ENCODE measurements at places on chromosomes 6 and 20.

- no peak for DNase-seq
Observed at GRCh38 chr6:120935908-120936307, 398.4 kb downstream of the TBC1D32 start.

GRCh38 chr20:22617160-22617559, 32.8 kb upstream of the FOXA2 start:
- no peak for DNase-seq

- DNase-seq = no peak
Observed at GRCh38 chr20:13220194-13220903, 725 bp upstream of the ISM1 start.

- DNase-seq = no peak
Observed at GRCh38 chr6:159871241-159871640, 19.5 kb upstream of the MAS1 start.

DNA sequence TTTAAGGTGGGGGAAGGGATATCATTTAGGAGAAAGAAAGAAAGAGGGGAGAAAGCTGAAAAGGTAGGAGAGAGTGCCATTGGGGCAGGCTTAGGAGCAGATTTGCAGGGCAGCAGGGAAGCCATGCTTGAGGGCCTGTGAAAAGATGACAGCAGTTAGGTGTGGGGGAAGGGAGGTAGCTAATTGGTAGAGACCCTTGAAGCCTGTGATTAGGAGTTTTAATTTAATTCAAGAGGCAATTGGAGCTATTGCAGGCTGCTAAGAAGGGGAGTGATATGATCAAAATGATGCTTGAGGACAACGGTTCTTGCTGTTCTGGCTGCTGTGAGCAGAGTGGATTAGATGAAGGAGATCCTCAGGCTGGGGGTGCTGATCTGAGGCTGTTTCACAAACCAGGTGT, 24.5 kb upstream of the SEC63 start:
- no peak for DNase-seq

- DNase-seq = no peak
Observed at GRCh38 chr20:22954661-22955060, 80.5 kb upstream of the SSTR4 start.

GRCh38 chr6:113600551-113601339, 256.4 kb upstream of the MARCKS start:
- no peak for DNase-seq

GRCh38 chr20:40286975-40287531, 402.0 kb downstream of the MAFB start:
- DNase-seq = no peak

DNA sequence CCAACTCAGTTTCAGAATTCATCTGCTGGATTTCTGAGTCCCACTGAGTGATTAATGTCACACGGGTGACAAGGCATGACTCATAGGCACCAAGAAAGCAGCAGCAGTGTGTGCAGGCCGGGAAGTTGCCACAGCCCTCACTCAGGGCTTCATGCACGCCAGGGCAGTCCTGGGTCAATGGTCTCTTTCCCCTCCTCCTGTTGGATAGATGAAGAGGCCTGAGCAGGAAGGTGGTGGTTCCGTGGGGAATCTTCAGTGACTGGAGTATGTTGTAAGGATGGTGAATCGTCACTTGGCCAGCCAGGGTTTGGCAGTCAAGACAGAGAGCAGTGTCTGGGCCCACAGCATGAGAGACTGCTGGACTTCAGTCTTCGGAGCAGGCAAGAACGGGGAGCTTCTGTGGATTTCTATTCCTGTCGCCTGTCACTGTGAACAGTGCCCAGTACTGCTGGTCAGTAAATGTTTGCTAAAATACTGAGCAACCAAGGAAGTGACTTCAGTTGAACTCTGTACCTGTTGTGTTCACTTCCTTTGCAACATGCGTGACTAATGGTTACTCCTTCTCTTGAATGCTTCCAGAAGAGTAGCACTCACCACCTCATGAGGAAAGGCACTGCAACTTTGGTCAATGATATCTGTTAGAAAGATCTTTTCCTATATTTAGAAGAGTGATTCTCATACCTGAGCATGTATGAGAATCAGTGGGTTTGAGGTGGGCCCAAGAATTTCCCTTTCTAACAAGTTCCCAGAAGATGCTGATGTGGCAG, 62.0 kb upstream of the CD93 start:
- peak; percentile 77 for DNase-seq

DNA sequence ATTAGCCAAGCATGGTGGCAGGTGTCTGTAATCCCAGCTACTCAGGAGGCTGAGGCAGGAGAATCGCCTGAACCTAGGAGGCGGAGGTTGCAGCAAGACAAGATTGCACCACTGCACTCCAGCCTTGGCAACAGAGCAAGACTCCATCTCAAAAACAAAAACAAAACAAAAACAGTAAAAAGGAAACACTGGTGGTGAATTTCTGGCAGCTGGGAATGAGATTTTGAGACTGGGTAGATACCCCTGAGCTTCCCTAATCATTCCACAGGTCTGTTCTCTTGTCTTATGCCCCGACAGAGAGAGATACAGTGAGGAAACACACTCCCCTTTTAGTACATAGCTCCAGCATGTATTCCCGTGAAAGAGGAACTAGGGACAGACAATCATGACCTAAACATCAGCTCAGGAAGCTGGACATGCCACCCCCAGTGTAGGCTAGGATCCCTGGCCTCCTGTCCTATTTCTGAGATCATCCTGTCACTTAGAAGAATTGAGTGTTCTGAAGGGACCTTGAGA, 9.6 kb downstream of the MAN1A1 start:
- no peak for DNase-seq

- DNase-seq = no peak
Observed at GRCh38 chr6:48086187-48086586, 24.8 kb downstream of the PTCHD4 start.

DNA sequence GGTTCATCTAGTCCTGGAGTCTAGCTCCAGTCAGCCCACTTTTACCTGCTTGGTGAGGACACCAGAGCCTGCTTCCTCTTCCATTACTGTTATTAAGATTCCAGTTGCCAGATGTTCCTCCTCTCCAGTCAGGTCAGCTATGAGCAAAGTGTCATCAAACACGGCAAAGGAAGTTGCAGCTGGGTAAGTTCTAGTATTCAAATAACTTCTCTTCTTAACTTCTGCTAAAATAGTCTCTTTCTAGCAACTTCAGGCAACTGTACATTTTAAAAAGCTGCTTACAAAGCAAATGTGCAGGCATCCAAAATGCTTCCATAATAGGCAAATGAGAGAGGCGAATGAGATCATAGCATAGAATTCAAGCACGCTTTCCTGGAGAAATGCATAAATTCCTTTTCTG, 18.4 kb upstream of the MRPS18A start:
- DNase-seq = no peak

DNA sequence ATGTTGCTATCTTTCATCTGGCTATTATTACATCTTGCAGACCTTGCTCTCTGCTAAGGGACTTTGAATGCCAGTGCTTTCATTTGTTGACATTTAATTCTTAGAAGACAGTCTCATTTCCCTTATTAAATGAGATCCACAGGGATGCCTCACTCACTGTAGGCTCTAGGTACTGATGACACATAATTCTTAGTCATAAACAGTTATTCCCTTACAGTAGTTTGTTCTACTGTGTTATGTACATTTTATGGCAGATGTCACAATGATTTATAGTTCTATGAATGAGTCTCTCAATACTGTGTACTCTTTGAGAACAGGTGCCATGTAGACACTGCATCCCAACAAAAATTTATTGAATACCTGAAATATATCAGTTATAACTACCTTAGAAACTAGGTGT, 70.3 kb downstream of the FAM83B start:
- DNase-seq = no peak

- no peak for DNase-seq
Observed at GRCh38 chr6:150503586-150504339, 95.9 kb upstream of the PLEKHG1 start.

- no peak for DNase-seq
Observed at GRCh38 chr6:5582762-5583161, 321.4 kb downstream of the FARS2 start.

- DNase-seq = no peak
Observed at GRCh38 chr20:15890407-15890982, 682.8 kb downstream of the KIF16B start.

GRCh38 chr20:1569415-1569881, 11.9 kb upstream of the SIRPD start:
- DNase-seq = no peak

- no peak for DNase-seq
Observed at GRCh38 chr6:6742535-6742934, 154.0 kb downstream of the LY86 start.

DNA sequence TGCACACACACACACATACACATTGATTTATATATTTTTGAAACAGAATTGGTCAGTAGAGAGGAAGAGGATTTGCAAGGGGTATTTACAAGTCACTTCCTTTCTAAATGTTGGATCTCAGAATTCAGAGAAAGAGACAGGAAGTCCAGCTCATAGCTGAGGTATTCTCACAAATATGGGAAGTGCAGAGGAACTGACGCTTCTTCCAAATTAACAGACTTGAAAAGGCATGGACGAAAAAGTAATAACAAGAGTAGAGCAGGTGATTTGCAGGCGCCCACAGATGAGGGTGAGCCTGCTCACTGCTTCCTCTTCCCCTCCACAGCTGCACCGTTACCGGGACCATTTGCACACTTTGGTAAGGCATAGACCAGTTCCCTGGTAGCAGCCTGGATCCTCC, 246.4 kb downstream of the PHACTR1 start:
- DNase-seq = no peak

DNA sequence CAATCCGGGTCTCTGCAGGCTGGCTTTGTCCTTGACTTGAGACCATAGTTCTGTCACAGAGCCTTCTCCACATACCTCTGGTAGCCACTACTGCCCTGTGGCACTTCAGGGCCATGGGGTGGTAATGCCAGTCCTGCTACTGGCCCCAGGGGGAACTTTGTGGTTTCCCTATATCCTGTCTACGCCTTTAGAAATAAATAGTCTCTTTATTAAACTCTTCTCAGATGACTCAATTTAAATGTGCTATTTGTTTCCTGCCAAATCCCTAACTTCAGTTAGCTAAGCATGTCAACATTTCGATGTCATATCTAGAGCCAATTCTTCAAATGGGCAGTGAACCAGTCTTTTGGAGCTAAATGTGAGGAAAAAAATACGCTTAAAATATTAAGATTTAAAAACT, 60.1 kb downstream of the SEL1L2 start:
- no peak for DNase-seq

GRCh38 chr6:7142918-7143475, 35.2 kb downstream of the RREB1 start:
- DNase-seq = no peak

DNA sequence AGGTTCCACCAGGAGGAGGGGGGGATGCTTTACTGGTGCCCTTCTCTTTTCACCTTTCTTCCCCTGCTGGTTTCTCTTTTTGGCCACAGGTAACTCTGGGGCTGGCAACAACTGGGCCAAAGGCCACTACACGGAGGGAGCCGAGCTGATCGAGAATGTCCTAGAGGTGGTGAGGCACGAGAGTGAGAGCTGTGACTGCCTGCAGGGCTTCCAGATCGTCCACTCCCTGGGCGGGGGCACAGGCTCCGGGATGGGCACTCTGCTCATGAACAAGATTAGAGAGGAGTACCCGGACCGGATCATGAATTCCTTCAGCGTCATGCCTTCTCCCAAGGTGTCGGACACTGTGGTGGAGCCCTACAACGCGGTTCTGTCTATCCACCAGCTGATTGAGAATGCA, 4.4 kb downstream of the TUBB1 start:
- DNase-seq = no peak

GRCh38 chr6:163298079-163298830, 116.3 kb upstream of the QKI start:
- no peak for DNase-seq

GRCh38 chr20:5691918-5692618, 58.1 kb upstream of the SHLD1 start:
- DNase-seq = no peak

DNA sequence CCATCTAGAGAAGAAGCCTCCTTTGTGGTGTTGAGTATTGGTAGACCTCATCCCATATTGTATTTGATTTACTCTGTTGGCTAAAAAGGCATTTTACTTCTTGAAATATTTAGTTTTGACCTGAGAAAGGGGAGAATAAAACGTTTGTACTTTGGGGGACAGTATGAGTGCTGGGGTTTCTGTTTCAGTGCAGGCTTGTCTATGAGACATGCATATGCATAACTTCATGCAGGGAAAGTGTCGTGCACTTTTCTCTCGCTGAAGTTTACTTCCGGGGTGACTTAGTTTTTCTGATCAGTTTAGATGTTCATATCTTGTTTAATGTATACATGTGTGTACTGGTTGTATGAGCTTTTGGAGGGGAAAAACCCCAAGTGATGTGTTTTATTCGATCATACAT, 59.5 kb downstream of the UTRN start:
- DNase-seq = no peak

GRCh38 chr6:116066789-116067188, 6.1 kb upstream of the FRK start:
- no peak for DNase-seq

DNA sequence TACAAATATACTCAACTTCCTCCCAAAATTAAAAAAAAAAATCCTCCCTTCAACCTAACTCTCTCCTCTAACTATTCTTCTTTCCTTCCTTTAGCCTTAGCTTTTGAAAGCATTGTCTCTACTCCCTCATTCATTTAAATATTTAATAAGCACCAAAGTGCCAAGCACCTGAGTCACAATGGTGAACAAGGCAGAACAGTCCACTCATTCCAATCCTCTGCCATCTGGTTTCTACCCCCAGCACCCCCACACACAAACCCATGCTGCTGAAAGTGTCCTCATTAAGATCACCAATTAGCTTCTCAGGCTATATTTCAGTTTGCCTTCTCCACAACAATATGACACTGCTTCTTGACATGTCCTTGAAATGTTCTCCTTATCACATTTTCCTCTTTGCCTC, 76.3 kb downstream of the DTNBP1 start:
- no peak for DNase-seq

DNA sequence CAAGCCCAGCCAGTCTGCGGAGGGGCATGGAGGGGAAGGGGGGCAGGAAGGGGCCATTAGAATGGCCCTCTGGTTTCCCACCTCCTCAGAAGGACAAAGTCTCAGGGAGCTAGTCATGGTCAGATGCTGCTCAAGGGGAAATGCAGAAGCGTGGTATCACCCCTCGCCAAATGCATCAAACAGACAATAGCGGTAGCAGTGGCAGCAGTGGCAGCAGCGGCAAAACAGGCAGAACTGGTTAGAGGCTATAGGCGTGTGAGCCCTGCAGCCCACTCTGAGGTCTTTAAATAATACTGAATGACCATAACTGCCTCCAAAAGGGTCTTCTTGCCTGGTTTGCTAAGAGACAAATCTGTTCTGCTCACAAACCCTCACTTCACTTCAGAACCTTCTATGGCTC, 186.7 kb downstream of the TFAP2C start:
- no peak for DNase-seq

GRCh38 chr6:158835616-158836221, 16.6 kb upstream of the EZR start:
- no peak for DNase-seq

Measured in SJSA1 (cell line).